ENCODE measurements at places on chromosomes 7 and 10.

DNA sequence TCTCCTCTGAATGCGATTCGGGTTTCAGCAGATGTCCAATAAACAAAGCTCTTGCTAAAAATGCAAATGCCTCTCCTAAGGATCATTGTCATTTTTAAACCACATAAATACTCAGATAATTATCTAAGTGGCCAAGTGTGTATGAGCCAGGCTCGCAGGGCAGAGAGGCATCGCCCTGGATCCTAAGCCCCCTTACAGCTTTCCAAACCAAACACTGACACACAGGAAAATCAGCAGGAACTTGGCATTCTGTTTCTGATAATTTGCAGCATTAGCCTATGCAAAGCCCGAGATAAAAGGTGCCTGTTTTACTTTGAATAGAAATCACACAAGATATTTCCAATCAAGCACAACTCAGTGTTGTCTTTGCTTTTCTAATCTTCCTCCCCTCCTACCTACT lies 134.4 kb downstream of the ABCA13 start:
- no peak for DNase-seq

DNA sequence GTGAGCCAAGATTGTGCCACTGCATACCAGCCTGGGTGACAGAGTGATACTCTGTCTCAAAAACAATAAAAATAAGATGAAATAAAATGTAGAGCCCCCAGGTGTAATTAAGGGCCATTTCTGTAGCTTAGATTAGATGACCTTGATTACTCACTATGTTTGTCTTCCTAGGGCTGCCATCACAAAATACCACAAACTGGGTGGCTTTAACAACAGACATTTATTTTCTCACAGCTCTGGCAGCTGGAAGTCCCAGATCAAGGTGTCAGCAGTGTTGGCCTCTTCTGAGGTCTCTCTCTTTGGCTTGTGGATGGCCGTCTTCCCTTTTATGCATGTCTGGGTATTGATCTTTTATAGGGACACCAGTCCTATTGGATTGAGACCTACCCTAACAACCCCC lies 6.1 kb downstream of the PTER start:
- no peak for DNase-seq

DNA sequence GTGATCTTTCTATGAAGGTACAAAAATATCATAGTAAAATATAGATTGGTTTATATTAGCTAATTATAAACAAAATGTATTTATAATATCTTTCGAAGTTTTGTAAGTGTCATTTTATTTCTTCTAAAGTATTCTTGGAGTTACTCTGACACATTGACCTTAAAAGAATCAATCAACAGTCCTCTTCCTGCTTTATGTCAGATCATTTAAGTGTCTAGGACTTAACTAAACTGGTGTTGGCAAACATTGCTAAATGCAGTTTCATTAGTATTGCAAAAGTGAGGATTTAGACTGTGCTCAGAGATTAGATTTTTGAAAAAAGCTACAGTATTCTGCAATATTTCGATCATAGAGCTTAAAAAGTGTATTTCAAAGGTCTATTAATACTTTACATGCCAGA lies 10.3 kb downstream of the GLCCI1 start:
- no peak for DNase-seq

- DNase-seq: no peak
These were observed 80.1 kb downstream of the DGKB start for GRCh38 chr7:14822481-14822854.

GRCh38 chr7:30926313-30926712 lies 14.7 kb downstream of the AQP1 start:
- DNase-seq: no peak
